ENCODE measurements at places on chromosomes 5 and 9.
A peak's percentile ranks its signal among the peaks of the same experiment; 100 is the strongest.

GRCh38 chr9:115804206-115804605 lies 349.4 kb upstream of the PAPPA start:
- DNase-seq: no peak

- DNase-seq: no peak
Observed at GRCh38 chr5:139524446-139524845, 36.7 kb upstream of the UBE2D2 start.

DNA sequence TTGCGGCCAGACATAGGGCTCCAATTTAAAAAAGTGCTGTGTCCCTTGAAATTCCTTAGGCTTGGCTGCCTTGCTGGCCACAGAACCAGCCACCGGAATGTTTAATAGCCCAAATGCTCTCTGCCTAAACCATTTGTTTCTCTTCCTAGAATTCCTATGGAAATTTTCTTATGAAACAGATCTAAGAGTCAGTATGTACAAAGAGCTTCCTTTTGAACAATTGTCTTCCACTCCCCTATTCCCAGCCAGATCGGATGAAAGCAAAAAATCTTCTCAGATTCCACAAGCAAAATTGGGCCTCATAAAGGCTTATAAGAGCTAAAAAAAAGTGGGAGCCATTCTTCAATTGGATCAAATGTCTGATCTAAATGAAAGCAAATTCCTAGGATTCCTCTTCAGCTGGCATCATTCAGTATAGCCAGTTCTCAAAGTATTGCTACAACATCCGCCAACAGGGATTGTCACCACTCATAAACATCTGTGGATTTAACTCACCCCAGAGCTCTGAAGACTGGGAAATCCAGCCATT lies 104.3 kb downstream of the CEMIP2 start:
- peak; percentile 62 for DNase-seq

DNA sequence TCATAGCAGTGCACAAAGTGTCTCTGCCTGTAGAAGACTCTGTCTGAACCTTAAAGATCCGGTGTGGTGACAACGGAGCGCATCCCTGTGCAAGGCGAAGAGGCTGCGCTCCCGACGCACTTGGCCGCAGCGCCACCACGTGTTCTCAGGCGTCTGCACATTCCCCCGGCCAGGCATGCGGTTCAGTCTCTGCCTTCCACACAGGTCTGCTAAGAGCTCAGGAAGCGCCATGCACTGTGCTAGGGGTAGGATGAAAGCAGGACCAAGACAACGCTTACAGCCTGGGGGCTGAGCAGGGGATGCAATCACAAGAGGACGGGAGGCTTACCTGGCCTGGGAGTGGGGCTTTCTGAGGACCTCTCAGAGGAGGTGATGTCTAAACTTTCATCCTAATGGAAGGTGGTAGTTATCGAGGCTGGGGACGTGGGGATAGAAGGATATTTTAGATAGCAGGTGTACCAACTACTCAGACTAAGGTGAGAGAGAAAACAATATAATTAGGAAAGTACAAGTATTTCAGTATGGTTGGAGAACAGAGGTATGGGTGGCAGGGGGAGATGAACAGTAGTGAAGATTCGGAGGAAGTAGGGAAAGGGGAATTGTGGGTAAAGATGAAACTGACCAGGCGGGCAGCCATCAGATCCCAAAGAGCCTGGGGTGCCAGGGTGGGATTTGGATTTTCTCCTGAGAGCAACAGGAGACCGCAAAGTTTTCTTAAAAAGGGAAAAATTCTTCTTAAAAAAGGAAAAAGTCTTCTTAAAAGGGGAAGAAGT lies 13.3 kb downstream of the CAPSL start:
- peak; percentile 74 for DNase-seq

GRCh38 chr9:69963803-69964202 lies 79.8 kb upstream of the MAMDC2 start:
- DNase-seq: no peak

GRCh38 chr5:93572101-93572607 lies 8.9 kb downstream of the NR2F1-AS1 start:
- DNase-seq: no peak

GRCh38 chr9:98931600-98932389 lies 11.9 kb upstream of the COL15A1 start:
- DNase-seq: no peak

GRCh38 chr9:16869131-16869881 lies 1.2 kb downstream of the BNC2 start:
- peak; percentile 51 for DNase-seq

DNA sequence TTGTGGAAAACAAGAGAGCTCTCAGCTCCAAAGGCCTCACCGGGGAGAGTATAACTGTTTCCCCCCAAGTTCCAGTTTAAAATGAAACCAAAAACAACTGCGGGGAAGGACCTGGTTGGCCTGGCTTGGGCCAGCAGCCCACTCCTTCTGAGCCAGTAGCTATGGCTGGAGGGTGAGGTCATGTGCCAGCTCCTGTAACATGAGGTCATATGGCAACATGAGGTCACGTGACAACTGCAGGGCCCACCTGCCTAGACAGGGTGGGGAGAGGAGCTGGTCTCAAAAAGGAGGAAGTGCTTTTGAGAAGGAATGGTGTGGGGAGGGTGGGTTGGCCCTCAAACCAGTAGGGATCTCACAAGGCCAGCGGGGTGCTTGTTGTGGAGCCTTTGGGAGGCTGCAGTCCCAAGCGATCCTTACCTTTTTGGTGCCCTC lies 29.3 kb upstream of the CRB2 start:
- DNase-seq: no peak
